ENCODE measurements at places on chromosomes 1 and 21. TPM values are rescaled to one million over a fixed set of nuclear protein-coding genes. Genes with fewer than 3 reads are reported as not detected.
A peak's percentile ranks its signal among the peaks of the same experiment; 100 is the strongest.

- DNase-seq, result no peak
Measured at GRCh38 chr1:244154872-244155531, 103.9 kb downstream of the ZBTB18 start.

DNA sequence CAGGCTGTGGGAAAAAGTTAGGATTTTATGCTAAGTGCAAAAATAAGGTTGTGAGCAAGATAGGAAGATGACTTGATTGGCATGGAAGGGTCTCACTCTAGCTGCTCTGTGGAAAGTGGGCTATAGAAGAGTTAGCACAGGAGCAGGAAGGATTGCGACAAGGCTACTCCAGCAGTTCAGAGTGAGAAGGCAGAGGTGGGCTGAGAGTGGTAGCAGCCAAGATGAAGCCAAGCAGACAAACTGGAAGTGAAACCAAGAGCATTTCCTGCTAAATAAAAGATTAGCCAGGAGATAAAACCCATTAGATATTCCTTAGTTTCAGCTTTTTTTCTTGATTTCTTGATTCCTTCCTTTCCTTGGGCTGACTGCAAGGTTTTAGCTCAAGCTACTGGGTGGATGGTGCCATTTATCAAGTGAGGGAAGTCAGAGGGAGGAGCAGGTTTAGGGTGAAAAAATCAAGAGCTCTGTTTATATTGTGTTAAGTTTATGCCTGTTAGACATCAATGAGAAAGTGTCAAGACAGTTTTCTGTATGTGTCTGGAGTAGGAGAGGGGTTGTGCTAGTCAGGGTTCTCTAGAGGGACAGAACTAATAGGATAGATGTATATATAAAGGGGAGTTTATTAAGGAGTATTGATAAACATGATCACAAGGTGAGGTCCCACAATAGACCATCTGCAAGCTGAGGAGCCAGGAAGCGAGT lies 33.1 kb upstream of the ZNF644 start:
- peak; percentile 76 for DNase-seq

DNA sequence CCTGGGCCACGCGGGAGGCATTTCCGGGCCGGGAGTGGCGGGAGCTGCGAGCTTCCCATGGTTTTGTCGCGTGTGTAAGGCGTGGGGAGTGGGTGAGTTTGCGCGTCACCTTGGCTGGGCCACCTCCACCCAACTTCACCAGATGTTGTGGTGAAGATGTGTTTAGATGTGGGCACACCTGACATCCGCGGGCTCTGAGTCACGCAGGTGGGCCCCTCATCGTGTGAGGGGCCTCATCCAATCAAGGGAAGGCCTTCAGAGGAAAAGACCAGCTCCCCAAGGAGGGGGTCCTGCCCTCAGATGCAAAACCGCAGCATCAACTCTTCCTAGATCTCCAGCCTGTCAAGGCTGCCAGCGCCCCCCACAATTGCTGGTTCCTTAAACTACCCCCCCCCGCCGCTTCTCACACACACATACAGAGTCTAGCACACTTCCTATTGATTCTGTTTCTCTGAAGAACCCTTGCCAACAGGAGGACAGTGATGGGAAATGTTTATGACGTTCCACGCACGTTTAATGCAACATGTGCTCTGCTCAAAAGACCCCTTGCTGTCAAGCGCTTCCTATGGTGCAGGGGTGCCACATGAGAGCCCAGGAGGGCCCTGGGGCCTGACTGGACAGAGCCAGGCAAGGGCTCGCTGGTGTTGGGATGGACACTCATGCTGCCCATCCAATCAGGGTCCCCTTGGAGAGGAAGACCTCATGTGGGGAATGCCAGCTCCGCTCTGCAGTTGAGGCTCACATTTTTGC lies 11.9 kb downstream of the ACTRT2 start:
- DNase-seq, result no peak

- no peak for DNase-seq
Measured at GRCh38 chr1:10623686-10624145, 149.0 kb downstream of the PEX14 start.

- DNase-seq, result no peak
Measured at GRCh38 chr1:172451002-172451443, 7.2 kb upstream of the PIGC start.

- no peak for DNase-seq
Measured at GRCh38 chr1:43774359-43774758, 67.0 kb downstream of the ST3GAL3 start.

- DNase-seq, result no peak
Measured at GRCh38 chr1:94239796-94240195, 2.4 kb upstream of the ARHGAP29 start.

- no peak for DNase-seq
Measured at GRCh38 chr1:102751111-102751510, 357.2 kb downstream of the COL11A1 start.

GRCh38 chr1:40199126-40199525 lies 37.9 kb downstream of the RLF start:
- no peak for DNase-seq

DNA sequence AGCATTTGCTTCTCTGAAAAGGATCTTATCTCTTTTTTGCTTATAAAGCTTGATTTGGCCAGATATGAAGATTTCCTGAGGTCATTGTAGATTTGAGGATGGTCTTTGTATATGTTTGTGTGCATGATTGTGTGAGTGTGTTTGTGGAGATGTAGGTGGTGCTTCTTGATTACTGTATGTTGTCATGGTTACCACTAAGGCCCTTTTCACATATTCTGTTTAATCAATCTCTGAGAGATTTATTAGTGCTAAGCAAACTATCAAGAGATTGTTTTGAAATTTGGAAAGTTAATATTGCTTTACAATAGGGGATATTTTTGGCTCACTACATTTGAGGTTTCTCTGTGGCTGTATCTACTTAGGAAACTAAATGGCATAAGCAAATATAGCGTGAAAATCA lies 191.7 kb downstream of the S1PR1 start:
- no peak for DNase-seq

DNA sequence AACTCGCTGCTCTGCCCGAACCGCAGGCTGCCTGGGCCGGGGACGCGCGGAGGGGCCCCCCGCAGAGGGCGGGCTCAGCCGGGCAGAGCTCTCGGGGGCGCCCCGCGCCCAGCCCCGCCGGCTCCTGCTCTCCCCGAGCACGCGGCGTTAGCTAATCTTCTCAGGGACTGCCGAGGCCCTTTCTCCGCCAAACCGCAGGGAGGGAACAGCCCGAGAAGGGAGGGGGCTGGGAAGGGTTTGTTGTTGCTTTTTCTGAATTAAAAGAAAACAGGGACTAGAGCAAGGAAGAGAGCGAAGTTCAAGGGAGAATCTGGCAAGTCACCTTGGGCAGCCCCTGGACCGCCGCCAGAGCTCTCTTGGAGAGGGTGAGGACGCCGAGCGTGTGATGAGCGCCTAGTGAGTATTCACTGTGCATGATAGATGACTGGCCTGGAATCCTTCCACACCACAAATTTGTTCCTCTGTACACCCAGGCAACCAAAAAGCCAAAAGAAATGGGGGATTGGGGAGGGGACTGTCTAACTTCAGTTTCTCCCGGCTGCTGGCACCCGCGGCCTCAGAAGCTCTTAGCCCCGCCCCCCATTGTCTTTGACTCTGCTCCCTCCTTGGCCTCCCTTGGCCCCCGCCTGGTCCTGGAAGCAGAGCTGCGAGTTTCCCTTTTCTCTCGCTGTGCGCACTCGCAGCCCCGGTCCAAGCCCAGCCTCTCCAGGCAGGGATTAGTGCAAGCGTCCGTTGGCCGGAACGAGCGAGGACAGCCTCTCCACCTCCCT lies 19.7 kb upstream of the LMX1A start:
- DNase-seq, result no peak

- DNase-seq, result peak; percentile 66
Measured at GRCh38 chr1:206933333-206933945, 11.7 kb upstream of the FCMR start.

DNA sequence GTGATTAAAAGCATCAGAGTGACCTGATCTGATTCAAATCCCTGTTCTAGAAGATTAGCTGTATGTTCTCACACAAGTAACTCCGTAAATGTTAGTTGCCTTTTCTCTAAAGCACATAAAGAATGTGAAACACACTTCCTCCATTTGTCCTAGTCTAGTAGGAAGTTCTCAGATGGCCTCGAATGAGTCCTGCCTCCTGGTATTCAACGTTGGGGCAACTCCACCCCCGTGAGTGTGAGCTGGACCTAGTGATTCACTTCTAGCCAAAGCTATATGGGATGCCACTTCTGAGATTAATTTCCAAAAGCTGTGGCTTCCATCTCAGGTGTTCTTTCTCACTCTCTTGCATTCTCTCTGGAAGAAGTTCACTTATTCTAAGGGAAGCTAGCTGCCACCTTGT lies 267.6 kb downstream of the GPATCH2 start:
- DNase-seq, result no peak

GRCh38 chr1:162906485-162906884 lies 45.5 kb upstream of the CCDC190 start:
- no peak for DNase-seq

DNA sequence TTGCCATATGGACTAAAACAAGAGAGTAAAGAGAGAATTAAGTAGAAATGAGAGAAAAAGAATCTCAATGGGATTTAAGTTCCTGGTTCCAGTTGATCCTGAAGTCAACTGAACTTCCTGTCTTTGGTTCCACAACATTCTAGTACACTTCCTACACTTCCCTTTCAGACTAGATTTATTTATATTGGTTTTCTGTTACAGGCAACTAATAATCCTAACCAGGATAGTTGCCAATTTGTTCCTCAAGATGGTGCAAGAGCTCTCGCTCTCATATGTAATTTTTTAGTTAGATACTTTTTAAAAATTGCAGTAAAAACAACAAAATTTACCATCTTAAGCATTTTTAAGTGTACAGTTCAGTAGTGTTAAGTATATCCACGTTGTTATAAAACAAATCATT lies 28.8 kb upstream of the TRIM45 start:
- DNase-seq, result no peak

- DNase-seq, result no peak
Measured at GRCh38 chr1:225822655-225823403, 12.9 kb downstream of the EPHX1 start.

GRCh38 chr1:66137235-66137634 lies 344.5 kb downstream of the PDE4B start:
- no peak for DNase-seq

- no peak for DNase-seq
Measured at GRCh38 chr1:237197470-237198425, 155.8 kb downstream of the RYR2 start.

GRCh38 chr21:16047904-16048303 lies 318.1 kb downstream of the USP25 start:
- DNase-seq, result no peak

DNA sequence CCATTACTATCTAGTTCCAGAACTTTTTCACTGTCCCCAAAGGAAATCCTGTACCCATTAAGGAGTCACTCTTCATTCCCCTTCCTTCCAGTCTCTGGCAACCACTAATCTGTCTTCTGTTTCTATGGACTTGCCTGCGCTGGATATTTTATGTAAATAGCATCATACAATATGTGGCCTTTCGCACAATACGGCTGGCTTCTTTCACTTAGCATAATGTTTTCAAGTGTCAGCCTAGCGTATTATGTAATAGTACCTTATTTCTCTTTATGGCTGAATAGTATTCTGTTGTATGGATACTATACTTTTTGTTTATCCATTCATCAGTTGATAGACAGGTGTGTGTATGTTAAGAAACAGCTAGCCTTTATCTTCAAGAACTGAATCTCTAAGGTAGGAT lies 14.3 kb downstream of the ATF3 start:
- no peak for DNase-seq

GRCh38 chr1:210700511-210700910 lies 371.8 kb downstream of the HHAT start:
- no peak for DNase-seq

DNA sequence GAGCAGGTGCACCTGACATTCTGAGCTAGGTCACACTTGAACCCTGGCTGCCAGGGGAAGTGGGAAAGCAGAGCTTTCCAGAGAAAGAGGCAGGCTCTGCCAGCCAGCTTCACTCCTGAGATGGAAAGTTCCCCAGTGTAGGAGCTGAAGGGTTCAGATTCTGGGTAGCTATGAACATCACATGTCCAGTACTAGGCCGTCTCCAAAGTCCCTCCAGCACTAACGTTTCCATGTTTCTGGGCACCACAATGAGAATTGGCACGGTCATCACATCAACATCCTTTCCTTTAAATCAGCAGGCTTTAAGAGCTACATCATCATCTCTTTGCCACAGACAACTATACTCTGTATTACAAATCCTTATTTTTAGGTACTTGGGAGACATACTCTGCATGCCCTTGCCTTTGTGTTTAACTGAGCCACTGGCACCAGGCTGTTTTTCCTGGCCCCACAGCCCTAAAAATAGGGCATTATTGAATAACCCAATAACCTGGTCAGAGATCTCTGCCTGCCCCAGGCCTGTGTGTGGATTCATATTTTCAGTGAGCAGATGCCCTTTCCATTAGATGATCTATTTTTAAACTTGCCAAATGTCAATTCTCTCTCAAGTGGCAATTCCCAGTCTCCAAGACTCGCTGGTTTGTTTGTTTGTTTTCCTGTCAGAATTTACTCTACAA lies 35.4 kb upstream of the USP24 start:
- DNase-seq, result no peak

DNA sequence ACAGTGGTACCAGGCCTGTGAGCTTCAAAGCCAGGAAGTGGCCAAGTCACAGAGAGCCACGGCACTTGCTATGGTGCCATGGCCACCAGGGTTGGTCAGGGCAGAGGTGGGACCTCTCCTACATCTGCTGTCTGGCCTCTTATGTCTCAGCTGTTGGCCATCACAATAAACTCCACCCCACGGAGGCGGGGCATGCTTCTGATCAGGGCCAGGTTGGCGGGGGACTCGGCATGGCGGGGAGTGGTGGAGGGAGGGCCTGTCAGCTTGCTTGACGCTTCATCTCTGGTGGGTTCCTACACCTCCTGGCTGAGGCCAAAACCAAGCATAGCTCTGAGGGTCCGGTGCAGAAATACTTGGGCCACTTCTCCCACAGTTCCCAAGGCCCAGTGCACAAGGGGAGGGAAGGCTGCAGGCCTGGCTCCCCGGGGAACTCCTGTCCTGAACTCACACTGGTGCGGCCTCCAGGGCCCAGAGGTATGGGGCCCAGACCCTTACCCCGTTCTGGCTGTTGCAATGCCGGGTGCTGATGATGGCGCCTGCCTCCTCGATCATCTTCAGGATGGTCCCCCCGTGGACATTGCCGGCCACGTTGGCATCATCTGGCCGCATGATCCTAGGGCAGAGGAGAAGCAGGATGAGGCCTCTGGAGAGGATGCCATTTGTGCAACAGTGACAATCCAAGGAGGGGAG lies 44.2 kb downstream of the ACOT7 start:
- DNase-seq, result no peak

PRRX1 gene
- total RNA-seq, result not detected

OR10J1 gene
- total RNA-seq, result not detected

SELL gene
- total RNA-seq, result 2.2 TPM

C1orf52 gene
- total RNA-seq, result 37.4 TPM

PDZK1IP1 gene
- total RNA-seq, result not detected

IL20 gene
- total RNA-seq, result not detected

CRNN gene
- total RNA-seq, result not detected

L1TD1 gene
- total RNA-seq, result not detected

PCP4L1 gene
- not detected for total RNA-seq
